ENCODE measurements at places on chromosomes 1 and 21.

DNA sequence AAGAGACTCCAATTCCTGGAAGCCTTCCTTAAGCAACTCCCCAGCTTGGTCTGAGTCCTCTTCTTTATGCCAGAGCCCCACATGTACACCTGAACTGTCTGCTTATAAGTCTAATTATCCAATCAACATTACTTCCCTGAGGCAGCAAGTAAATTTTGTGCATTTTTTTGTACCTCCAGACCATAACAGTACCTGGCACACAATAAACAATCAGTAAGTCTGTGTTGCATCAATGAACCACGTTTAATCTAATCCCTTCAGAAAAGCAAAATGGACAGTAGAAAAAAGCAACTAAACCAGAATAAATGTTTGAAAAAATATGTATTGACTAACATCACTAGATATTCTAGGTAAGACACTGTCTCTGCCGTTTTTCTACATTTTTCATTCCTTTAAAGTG is 20.5 kb downstream of the MRPL39 start:
- DNase-seq, result no peak

DNA sequence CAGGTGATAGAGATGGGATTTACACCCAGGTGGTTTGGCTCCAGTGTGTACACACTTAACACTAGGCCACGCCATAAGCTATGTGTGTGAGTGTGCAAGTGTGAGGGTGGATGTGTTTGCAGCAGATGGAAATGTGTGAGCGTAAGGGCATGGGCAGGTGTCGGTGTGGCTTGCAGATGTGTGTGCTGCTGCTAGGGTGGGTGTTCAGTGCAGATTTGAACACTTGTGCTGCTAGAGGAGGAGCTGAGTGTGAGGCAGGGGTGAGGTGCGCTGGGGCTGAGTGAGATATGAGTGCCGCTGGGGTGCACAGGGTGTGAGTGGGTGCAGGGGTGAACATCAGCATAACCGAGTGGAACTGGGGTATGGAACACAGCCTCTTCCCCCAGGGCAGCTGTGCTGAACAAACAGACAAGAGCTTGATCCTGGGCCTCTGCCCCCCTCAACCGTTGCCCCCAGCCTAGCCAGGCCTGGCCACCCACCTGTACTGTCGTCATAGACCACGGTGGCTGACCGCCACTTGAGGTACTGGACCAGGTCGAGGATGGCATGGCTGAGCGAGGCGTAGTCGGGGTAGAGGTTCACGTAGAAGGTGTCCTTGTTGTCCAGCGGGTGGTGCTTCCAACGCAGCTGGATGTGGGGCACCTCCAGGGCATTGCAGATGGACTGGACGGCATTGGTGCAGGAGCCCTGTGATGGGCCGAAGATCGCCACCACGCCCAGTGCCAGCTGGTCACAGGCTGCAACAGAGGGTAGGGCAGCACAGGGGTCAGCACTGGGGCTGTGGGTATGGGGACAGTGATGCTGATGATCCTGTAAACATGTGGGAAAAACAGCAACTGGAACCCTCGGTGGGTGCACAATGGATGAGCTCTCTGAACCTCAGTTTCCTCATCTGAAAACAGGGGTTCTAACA is 153.9 kb downstream of the GRIK3 start:
- DNase-seq, result no peak

GRCh38 chr1:90100566-90100965 is 105.7 kb downstream of the ZNF326 start:
- no peak for DNase-seq

GRCh38 chr1:204697893-204698292 is 12.4 kb upstream of the LRRN2 start:
- no peak for DNase-seq

- DNase-seq, result no peak
These were observed 64.8 kb downstream of the RPE65 start for GRCh38 chr1:68384872-68385411.

GRCh38 chr1:50103615-50104081 is 5.1 kb upstream of the ELAVL4 start:
- DNase-seq, result no peak

- DNase-seq, result no peak
These were observed 769 bp downstream of the NTPCR start for GRCh38 chr1:232951180-232951579.

DNA sequence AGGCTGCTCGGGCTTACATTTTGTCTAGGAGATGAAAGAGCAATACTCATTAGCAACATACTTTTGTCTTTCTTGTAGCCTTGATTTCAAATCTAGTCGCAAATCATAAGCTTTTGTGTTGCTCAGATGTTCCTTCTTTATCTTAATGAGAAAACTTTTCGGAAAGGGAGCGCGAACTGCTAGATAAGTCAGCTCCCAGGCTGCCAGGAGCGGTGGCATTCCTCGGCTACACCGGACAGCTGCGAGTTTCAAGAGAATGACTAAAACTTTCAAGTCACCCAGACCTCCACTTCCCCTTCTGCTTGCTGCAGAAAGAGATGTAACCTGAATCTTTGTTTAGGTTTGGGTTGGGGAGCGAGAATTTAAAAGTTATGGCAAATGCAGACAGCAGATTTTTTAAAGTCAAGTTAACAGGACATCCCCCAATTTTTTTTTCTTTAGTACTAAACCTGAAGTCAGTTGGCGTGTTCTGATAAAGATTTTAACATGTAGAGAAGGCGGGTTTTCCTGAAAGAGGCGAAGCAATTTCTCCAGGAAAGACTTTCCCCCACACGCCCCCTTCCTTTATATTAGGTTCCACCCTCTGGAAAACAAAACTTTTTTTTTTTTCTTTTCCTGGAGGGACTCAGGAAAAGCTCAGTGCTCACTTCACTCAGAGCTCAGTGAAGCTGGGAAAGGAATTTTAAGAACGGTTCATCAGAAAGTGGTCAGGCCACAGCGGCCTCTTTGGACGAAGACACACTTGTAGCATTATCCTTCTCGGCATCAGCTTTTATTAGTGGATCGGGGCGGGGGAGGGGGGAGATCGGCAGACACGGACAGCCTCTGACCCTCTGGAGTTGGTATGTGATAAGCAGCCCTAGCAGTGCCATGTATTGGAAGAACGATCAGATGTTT is at the start of gene LHX8:
LHX8 (plus strand) TSS at position 639 of the 897 bp plus-strand sequence. CDS start 2,227 bp downstream, outside the sequence.
- no peak for DNase-seq

GRCh38 chr1:235549351-235550139 is 45.3 kb upstream of the B3GALNT2 start:
- DNase-seq, result no peak

GRCh38 chr1:109263597-109264378 is 14.4 kb downstream of the CELSR2 start:
- DNase-seq, result peak; percentile 91

GRCh38 chr1:201841265-201841912 is 12.4 kb downstream of the IPO9 start:
- DNase-seq, result no peak

DNA sequence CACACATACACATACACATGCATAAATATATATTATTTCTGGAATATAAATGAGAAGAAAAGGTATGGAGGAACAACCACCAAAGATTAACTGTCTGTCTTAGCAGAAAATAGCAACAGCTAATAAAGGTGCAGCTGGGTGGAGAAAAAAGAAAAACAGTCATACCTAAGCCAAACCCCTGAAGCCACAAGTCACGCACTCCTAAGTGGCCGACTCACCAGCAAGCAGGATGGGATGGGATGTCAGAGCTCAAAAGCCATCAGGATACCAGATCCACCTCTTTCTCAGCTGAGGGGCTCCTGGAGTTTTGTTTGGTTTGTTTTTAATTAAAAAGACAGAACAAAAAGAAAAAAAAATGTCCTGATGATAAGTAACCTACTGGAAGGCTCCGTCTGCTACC is 64.7 kb upstream of the HIVEP3 start:
- no peak for DNase-seq

- no peak for DNase-seq
These were observed 11.1 kb downstream of the VSIG8 start for GRCh38 chr1:159851407-159851806.

DNA sequence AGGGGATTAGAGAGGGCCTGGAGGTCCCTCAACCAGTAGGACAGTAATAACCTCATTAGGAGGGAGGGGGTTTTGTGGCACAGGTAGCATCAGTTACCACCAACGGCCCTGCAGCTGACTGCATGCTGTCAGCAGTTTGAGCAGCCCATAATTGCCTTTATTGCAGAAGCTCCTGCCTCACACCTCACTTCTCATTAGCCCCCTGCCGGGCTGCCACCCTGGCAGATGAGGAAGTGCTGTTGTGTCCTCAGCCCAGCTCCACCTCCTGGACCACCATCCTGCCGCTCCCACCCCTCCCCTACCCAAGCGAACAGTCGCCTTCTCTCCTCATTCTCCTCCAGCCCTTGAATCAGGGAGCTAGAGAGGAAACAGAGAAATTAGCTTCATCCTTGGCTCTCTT is 237.4 kb downstream of the LMX1A start:
- DNase-seq, result no peak

- DNase-seq, result no peak
These were observed 57.3 kb downstream of the SMYD2 start for GRCh38 chr1:214338212-214338611.

DNA sequence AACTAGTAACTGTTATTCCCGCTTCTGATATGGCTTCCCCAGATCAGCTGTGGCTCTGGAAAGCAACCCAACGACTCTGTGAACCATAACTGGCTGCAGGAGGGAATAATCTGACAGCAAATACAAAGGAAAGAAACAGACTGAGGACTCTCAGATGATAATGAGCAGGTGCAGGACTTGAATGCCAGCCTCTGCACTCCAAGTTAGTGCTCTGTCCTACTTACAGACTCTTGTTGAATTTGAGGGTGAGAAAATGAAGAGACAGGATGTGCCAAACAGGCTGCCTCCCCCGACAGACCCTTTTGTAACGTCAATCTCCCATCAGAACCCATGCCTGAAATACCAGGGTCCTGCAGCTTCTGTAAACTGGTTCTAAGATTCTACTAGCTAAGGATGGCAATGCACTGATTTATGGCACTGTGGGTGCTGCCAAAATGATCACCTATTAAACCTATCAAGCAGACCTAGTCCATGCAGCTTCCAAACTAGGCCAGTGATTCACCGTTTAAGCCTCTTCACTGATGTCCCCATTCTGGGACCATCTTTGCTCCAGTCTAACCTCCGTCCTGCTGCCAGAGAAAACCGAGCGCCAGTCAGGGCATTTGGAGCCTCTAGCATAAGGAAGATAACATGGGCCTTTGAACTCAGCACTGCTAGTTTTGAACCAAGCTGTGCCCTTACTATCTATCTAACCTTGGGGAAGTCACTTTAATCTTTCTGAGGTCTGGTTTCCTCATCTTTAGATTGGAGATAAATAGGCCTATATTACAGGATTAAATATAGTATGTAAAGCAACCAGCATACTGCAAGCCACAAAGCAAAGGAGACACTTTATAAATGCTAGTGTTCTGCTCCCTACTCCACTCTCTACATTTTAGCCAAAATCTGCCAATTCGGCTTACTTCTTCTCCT is 4.8 kb downstream of the MKNK1 start:
- DNase-seq, result no peak

GRCh38 chr1:21449906-21450305 is 10.0 kb downstream of the NBPF3 start:
- DNase-seq, result no peak

Data from D721Med (cell line).